ENCODE measurements at places on chromosomes 12 and 14. TPM values are rescaled to one million over a fixed set of nuclear protein-coding genes. Genes with fewer than 3 reads are reported as not detected.

DNA sequence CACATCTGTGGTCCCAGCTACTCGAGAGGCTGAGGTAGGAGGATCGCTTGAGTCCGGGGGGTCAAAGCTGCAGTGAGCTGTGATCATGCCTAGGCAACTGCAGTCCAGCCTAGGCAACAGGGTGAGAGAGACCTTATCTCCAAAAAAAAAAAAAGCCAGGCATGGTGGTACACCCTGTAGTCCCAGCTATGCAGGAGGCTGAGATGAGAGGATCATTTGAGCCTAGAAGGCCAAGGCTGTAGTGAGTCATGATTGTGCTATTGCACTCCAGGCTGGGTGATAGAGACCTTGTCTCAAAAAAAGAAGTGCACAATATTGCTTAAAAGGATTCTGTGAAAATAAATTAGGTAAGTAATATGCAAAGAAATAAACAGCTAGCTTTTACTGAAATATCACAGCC lies 17.0 kb downstream of the NAA25 start:
- no peak for DNase-seq

DNA sequence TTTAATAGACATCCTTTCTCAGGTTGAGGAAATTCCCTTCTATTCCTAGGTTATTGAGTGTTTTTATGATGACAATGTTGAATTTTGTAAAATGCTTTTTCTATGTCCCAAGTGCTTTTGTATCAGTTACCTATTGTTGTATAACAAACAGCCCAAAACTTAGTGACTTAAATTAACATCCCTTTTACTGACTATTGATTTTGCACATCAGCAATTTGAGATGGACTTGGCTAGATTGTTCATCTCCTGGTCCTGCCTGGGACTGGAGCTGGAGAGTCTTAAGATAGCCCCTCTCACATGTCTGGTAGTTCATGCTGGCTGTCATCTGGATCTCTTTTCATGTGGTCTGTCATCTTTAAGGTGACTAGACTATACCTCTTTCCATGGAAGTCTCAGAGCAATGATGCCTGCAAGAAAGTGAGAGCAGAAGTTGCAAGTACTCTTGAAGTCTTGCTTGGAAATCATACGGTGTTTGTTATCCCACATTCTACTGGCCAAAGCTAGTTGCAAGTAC lies 132.6 kb downstream of the RPAP3 start:
- no peak for DNase-seq

The KRT3 gene
- not detected for total RNA-seq

The INHBC gene
- total RNA-seq, result 0.14 TPM

Measured in neural crest cell (in vitro differentiated cells).